ENCODE measurements at places on chromosomes 1 and 21.

DNA sequence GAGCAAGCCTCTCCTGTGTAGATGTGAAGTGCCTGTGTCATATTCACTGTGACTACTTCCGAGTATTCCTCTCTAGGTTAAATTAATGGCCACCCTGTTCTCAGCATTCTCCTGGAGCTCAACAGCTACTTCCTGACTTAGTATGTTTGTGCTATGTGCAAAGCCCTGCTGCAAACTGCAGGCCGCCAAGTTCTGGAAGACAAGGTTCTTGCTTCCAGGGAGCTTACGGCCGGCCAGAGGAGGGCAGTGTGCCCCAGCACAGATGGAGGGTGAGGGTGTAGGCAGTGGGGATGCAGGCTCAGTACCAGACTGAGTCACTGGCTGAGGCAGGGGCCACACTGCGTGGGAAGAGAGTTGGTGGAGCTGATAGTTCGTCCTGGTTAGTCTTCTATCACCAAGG lies 43.2 kb downstream of the ELK4 start:
- DNase-seq = no peak

DNA sequence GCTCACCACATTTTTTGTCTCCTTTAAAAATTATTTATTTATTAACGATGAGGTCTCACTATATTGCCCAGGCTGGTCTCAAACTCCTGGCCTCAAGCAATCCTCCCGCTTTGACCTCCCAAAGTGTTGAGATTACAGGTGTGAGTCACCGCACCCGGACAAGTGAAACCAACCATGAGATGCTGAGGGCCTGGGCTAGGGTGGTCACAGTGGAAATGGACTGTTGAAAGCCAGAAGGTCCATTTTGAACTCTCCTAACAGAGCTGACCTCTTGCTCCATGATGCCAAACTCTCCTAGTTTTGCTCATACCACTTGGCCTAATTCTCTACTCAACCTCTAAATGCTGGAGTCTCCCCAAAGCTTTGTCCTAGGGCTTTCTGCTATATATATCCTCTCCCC lies 109.1 kb downstream of the SLC45A1 start:
- DNase-seq = no peak

DNA sequence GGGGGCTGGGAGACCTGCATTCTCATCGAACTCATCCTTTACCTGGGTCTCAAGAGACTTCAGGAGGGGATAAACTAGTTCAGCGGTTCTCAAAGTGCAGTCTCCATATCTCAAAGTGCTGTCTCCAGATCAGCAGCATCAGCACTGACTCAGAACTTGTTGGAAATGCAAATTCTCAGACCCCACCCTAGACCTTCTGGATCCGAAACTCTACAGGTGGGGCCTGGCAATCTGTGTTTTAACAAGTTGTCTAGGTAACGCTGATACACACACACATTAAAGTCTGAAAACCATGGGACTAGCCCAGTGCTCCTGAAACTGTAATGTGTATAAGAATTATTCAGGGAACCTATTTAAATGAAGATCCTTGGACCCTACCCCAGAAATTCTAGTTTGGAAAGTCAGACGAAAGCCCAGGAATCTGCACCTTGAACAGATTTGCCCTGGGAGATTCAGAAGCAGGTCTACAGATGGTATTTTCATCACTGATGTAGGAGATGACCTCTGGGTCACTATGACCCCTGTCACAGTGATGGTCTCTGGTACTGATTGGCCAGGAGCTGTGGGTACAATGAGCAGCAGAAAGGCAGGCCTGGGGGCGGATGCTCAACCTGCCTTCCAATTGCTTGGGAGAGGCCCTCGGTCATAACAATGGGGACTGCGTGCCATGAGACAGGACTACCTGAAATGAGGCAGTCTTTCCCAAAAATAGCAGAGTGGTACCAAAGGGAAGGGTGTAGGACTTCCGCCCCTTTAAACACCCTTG lies 127.2 kb downstream of the FAM78B start:
- DNase-seq = no peak

- no peak for DNase-seq
Observed at GRCh38 chr1:154657556-154657955, 49.6 kb upstream of the ADAR start.

- no peak for DNase-seq
Observed at GRCh38 chr1:12057382-12057781, 5.7 kb upstream of the TNFRSF8 start.

- DNase-seq = no peak
Observed at GRCh38 chr1:67190410-67190809, 24.2 kb downstream of the IL23R start.

- no peak for DNase-seq
Observed at GRCh38 chr21:40120940-40121575, 253.8 kb downstream of the PCP4 start.

DNA sequence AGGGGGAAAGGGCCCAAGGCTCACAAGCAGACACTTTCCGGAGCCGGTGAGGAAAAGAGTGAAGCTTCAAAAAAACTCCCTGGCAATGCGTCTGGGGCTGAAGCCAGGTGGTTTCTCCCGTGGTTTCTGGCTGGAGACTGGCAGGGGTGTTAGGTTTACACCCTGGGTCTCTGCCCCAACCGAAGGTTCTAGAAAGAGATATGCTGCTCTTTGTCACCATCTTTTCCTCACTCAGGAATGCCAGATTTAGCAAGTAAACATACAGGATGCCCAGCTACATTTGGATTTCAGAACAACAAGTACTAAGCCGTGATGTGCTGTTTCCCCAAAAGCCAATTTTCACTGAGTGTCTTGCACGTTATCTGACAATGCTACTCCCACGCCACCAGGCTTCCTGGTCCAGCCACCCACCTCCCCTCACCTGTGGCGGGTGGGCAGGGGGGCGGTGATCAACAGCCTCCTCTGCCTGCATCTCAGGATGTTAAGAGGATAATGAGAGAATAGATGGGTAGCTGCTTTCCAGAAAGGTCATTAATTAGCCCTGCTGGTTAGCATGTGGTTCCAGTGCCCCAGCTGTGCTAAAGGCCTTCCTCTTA lies 69.6 kb upstream of the OLIG2 start:
- DNase-seq = no peak

DNA sequence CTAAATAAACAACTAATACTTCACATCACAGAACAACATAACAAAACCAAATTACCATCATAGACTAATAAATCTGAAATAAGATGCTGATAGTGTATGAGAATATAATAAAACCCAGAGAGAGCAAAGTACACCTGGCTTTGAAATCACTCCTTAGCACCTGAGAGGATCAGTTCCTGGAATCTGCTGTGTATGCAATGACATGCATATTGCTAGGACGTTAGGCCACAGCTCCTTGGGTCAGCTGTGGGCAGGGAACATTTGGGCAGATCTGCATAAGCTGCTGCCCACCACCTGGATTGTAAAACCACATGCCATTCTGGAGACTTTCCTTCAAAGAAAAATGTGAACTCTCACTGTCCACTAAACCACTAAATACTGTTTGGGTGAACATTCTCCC lies 81.1 kb downstream of the NR5A2 start:
- DNase-seq = no peak

GRCh38 chr1:54421101-54421504 lies 14.9 kb upstream of the SSBP3 start:
- DNase-seq = no peak

DNA sequence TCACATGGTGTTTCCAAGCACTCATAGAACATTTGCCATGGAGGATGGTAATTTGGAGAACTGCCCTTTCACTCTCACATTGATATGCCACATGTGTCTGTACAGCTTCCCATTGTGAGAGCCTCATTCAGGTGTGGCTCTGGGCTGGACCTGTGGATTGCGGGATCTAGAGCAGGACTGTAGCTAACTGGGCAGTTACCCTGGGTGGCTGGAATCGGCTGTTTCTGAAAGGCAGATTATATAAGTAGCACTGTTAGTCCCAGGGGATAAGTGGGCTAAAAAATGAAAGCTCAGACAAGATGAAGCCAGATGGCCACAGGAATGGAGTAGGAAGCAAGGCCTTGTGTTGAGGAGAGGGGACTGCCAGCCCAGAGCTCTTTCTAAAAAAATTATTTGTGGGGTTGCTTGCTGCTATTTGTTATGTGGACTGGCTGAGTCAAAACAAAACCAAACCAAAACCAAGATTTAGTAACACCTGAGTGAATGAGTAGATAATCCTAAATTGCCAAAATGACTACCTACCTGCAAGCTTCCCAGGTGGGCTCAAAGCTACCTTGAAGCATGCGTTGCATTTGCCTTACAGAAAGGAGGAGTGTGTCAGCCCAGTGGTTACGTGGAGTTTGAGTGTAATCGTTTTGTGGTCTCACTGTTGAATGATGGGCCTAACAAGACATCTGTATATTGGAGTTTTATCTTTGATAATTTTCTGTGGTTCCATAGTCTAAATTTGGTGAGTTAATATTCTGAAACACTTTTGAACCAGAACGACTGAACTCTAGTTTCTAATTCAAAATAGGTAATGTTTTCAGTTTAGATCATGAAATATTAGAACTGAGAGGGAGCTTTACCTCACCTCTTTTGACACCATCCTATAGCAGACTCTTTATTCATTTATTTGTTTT lies 58.0 kb downstream of the SDCCAG8 start:
- peak; percentile 86 for DNase-seq

- DNase-seq = no peak
Observed at GRCh38 chr1:44688760-44689446, 14.4 kb downstream of the ARMH1 start.

DNA sequence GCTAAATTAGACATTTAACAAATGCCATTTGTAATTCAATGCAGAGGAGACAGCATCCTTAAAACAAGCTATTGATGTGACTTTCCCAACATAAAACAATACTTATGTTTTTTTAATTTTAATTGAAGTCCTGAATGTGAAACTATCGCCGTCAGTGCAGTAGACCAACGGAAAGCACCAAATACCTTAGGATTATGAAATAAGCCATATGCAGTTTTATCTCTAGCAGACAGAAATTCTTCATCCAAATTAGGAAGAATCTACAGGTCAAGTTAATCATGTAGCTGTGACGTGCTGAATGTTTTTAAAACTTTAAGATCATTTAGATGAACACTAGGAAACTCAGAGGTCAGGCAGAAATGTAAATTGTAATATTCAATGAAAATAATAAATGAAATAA lies 714 bp upstream of the ST6GALNAC5 start:
- DNase-seq = no peak

- DNase-seq = no peak
Observed at GRCh38 chr21:37358397-37358796, 8.2 kb upstream of the DYRK1A start.

GRCh38 chr1:86191958-86192357 lies 35.4 kb upstream of the COL24A1 start:
- DNase-seq = no peak

DNA sequence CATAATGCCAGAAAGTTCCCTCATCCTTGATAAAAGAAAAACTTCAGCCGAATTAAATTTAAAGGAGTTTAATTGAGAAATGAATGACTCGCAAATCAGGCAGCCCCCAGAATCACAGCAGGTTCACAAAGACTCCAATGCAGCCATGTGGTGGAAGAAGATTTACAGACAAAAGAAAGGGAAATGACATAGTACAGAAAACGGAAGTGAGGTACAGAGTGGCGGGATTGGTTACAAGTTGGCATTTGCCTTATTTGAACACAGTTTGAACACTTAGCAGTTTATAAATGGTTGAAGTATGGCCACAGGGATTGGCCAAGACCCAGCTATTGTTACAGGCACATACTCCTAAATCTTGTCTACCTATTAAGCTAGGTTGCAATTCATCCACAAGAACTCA lies 46.6 kb downstream of the HIVEP3 start:
- no peak for DNase-seq

- DNase-seq = no peak
Observed at GRCh38 chr1:3821004-3821403, 24.7 kb upstream of the LRRC47 start.

DNA sequence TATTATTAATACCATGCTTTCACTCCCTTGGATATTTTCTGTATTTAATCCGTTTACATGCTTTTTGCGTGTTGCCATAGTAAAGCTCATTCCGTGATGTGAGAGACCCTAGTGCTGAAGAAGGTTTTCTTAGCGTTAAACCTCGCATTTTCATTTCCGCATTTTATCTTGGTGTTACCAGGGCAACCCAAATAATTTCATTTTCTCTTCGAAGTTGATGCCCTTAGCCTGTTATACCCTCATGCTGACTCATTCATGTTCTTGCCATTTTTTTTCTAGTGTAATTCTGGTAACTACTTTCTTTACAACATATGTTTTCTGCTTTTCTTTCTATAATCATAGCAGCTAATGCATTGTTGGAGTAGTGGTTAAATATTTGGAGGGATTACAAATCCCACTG lies 37.2 kb downstream of the LRRC8C start:
- peak; percentile 95 for DNase-seq

GRCh38 chr1:45258059-45258650 lies 51.8 kb upstream of the ZSWIM5 start:
- no peak for DNase-seq

- DNase-seq = no peak
Observed at GRCh38 chr1:46173361-46173856, 1.5 kb upstream of the TSPAN1 start.

GRCh38 chr1:99645203-99645602 lies 710 bp upstream of the PALMD start:
- no peak for DNase-seq

DNA sequence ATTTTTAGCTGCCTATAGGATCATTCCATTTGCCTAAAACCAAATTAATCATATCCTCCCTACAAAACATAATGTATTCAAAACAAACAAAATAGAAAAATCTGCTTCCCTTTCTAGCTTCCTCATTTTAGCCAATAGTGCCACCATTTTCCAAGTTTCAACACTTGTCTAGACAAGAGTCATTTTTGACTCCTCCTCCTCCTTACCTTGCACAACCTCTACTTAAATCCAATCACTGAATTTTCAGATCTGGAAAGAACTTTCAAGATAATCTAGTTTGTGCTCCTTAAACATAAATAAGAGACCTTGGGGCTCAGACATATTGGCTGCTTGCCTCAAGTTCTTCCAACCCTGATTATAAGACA lies 7.4 kb downstream of the STX6 start:
- DNase-seq = no peak

DNA sequence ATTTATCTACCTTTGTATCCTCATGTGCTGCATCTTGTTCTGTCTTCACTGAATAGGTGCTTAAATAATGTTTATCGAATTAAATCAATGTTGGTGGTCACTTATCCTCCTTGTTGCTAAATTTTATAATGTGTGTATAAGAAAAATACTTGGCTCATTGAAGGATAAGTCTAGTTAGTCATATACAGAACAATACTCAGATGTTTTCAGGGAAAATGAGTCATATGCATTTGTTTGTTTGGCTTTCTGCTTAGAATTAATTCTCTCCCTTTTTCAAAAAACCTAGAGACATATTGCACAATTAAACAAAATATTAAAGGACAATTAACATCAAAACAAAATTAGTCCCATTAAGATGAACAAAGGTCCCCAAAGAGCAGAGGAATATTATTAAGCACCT lies 89.0 kb downstream of the UBE2U start:
- DNase-seq = no peak

DNA sequence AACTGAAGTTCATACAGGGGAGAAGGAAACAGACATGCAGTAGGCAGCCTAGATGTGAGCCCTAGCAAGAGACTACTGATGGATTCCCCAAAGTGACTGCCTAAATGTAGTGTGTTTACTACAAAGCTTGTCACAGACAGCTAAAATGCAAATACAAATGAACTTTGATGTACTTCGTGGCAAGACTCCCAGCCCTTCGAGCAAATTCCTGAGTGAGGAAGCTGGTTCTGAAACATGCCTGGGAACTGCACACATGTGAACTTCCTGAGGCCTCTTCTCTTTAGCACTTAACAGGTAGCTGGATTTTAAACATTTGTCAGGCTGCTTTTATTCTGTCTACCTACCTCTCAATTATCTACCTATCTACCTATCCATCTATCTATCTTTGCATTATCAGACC lies 6.7 kb upstream of the IRF2BP2 start:
- no peak for DNase-seq

Measured in GM12864 (cell line).